ENCODE measurements at places on chromosomes 7 and 10. TPM values are rescaled to one million over a fixed set of nuclear protein-coding genes. Genes with fewer than 3 reads are reported as not detected.

VPS37D gene
- total RNA-seq = 3.3 TPM

MMRN2 gene
- total RNA-seq = 12.1 TPM

GRCh38 chr10:3426190-3426845, 253.7 kb upstream of the PITRM1 start:
- H3K27me3 ChIP-seq = no peaks in the 10 kb centered on the region
- H3K4me3 ChIP-seq = no peak overlapping the region
- no peaks in the 10 kb centered on the region for H3K4me1 ChIP-seq
- no peak for DNase-seq

GRCh38 chr7:120981117-120981516, 7.4 kb upstream of the CPED1 start:
- H3K4me1 ChIP-seq = no peaks in the 10 kb centered on the region
- no peaks in the 10 kb centered on the region for H3K27me3 ChIP-seq
- no peak overlapping the region for H3K4me3 ChIP-seq
- no peak for DNase-seq
- no peak overlapping the region for H3K27ac ChIP-seq

- DNase-seq = no peak
These were observed 3.2 kb upstream of the POLM start for GRCh38 chr7:44085546-44085945.

GRCh38 chr7:152866125-152866524, 106.6 kb downstream of the ACTR3B start:
- no peak for DNase-seq
- H3K27me3 ChIP-seq = no peaks in the 10 kb centered on the region
- no peaks in the 10 kb centered on the region for H3K4me1 ChIP-seq
- no peak overlapping the region for H3K27ac ChIP-seq
- H3K36me3 ChIP-seq = no peaks in the 10 kb centered on the region

CRYGN gene
- total RNA-seq = not detected

DNAJC12 gene
- total RNA-seq = 35.7 TPM

DNA sequence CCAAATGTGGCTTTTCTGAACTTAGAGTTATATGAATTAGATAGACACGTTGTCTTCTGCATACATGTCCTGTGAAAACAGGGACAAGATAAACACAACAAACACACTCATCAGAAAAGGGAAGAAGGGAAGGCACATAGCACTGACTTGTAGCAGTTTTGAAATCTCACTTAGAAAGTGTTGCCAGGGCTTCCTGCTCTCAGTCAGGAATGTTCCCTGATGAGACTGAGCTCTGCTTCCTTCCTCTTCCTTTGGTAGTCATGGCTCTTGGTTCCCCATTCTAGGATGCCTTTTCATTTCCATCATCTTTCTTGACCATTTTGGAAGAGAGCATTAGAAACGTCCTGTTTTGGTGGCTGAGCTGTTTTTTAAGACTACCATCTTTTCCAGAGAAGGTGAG, 233.8 kb upstream of the LYZL1 start:
- H3K4me3 ChIP-seq = no peak overlapping the region
- no peaks in the 10 kb centered on the region for H3K36me3 ChIP-seq
- DNase-seq = no peak
- no peak overlapping the region for H3K27ac ChIP-seq

SORBS1 gene
- 33.2 TPM for total RNA-seq

MRLN gene
- total RNA-seq = not detected

DNA sequence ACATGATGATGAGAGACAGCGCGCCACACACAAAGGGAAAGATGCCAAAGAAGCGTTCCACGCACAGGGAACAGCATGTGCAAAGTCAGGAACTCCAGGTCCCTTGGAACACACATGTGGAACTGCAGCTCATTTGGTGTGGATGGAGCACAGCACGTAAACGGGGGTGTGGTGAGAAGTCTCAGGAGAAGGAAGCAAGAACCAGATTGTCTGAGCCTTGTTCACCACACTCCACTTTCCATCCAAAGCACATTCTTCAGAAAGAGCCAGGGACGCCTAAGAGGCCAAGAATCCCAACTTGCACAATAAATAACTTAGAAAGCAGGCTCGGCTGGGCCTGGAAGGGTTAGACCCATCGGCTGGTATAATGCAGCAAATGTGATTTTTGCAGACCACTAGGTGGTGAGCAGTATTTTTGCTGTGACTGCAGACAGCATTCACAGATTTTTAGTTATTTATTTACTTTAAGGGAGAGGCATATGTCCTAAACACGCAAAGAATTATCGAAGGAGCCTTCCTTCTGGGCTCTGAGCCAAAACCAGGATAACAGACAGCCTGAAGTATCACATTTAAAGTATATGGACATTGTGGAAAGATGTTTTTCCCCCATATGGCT, 27.9 kb upstream of the ASCC1 start:
- no peaks in the 10 kb centered on the region for H3K27me3 ChIP-seq
- no peak for DNase-seq
- H3K36me3 ChIP-seq = no peaks in the 10 kb centered on the region
- no peak overlapping the region for H3K4me3 ChIP-seq

LIPJ gene
- total RNA-seq = not detected

DNA sequence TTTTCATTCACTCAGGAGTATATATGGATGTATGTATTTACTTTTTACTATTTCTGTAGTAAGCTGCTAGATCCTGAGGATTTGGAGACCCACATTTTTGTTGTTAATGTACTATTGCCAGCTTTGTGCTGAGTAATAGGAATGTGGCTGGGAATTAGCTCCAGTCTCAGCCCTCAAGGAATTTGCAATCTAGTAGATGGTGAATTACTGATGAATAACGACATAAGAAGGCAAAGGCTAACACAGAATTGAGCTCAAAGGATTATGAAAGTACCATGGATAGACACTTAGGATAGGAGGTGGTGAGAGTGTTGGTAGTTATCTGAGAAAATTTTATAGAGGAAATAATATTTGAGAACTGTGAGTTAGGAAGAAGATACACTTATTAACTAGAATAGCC, 19.9 kb downstream of the CASD1 start:
- H3K27me3 ChIP-seq = no peaks in the 10 kb centered on the region
- no peaks in the 10 kb centered on the region for H3K4me1 ChIP-seq
- H3K4me3 ChIP-seq = no peak overlapping the region
- peaks cover 3% of the 10 kb centered on the region for H3K36me3 ChIP-seq
- no peak overlapping the region for H3K27ac ChIP-seq

Measured in liver (tissue), 10 donors.